ENCODE measurements at places on chromosomes 16 and 17.

GRCh38 chr16:75108792-75109731 lies 7.5 kb downstream of the LDHD start:
- peak; percentile 97 for DNase-seq

- DNase-seq: no peak
Observed at GRCh38 chr17:42833767-42834422, 698 bp downstream of the PSME3 start.

DNA sequence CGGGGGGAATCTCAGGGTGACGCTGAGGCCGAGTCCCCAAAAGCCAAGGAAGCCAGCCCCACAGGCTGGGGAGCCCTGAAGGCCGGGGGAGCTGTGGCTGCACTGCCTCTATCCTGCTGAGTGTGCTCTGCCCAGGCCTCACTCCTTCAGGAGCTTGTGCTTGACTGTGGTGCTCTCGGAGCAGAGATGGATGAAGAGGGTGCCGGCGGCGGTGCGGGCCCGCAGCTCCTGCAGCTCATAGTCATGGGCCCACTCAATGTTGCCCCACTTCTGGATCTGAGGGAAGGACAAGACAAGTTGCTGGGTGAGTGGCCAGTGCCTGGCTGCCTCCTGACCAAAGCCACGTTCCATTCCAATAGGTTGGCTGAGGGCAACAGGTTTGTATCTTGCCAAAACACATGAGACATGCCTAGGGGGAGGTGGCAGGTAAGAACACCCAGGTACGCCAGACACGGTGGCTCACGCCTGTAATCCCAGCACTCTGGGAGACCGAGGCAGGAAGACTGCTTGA lies 20.5 kb downstream of the ATPAF2 start:
- no peak for DNase-seq

DNA sequence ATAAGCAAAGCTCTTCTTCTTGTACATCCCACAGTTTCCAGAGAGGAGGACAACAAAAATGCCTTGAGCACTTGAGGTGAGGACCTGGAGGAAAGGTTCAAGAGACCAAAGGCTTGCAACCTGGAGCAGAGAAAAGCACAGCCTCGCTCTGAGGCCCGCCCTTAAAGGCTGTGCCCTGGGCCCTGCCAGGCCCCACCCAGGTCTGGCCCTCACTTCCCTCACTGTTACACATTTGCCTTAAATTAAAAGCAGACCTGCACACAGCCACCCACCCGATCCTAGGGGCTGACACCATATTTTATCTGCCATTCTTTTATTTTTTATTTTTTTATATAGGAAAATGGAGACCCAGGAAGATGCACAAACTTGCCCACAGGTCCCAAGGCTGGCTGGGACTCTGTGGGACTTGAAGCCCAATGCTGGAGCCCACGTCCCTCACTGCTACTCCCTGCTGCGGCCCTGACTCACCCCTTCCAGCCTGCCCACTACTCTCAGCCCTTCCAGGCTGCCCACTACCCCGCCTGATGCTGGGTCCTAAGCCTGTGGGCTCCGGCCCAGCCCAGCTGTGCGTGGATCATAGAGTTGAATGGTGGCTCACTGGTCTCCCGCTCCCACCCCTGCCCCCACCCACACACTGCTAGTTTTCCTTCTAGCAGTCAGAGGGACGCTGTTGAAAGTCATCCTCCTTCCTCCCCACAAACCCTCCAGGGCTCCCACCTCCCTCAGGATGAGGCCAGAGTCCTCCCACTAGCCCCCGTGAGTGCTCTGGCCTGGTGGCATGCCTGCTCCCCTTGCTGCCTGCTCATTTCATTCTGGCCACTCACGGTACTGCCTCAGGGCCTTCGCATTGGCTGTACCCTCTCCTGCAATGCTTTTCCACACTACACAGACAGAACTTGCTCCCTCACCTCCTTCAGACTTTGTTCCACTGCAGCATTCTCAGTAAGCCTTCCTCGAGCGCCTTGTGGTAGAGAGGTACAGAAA lies 77.6 kb upstream of the MED9 start:
- DNase-seq: no peak

DNA sequence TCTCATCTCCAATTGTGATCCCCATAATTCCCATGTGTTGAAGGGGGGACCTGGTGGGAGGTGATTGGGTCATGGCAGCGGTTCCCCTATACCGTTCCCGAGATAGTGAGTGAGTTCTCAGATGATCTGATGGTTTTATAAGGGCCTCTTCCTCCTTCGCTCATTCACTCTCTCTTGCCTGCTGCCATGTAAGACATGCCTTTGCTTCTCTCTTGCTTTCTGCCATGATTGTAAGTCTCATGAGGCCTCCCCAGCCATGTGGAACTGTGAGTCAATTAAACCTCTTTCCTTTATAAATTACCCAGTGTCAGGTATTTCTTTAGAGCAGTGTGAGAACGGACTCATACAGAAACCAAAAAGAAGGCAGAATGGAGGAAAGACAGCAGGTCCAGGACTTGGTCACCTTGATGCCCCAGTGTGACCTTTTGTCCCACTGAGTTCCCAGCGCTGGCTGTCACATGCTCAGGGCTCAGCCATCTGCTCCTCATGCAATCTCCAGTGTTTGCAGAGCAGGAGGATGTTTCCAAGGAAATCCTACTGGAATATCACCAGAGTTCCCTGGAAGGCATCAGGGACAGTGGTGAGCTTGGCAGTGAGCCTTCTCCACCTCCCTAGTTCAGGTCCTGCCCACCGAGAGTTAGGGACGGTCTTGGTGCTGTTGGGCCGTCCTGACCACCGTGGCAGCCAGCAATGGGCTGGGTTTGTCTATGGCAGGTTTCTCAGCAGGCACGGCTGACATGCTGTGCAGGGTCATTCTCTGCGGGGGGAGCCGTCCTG lies 96.7 kb downstream of the SEC14L1 start:
- DNase-seq: no peak

- DNase-seq: no peak
Observed at GRCh38 chr16:10752843-10753523, 9.3 kb downstream of the NUBP1 start.

- DNase-seq: no peak
Observed at GRCh38 chr17:73770849-73771229, 126.6 kb upstream of the SDK2 start.

GRCh38 chr16:54540525-54541180 lies 254.1 kb upstream of the IRX3 start:
- no peak for DNase-seq

GRCh38 chr16:5036228-5037156 lies 2.8 kb upstream of the NAGPA start:
- no peak for DNase-seq

DNA sequence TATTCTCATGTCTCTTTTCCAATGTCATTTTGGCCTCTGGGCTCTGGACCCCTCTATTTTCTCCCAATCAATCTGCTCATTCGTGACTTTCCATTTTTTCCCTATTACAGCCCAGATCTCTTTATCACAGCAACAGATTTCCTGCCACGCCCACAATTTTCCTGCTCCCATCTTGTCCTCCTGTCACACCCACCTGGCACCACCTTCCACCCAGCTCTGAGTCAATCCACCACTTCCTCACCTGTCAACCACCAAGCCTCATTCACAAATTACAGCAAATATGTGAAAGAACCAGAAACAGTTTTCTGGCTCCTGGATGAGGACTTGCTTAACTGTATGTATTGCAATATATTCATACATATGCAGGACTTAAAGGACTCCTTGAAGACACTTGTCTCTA lies 311.3 kb downstream of the GRIN2A start:
- no peak for DNase-seq

DNA sequence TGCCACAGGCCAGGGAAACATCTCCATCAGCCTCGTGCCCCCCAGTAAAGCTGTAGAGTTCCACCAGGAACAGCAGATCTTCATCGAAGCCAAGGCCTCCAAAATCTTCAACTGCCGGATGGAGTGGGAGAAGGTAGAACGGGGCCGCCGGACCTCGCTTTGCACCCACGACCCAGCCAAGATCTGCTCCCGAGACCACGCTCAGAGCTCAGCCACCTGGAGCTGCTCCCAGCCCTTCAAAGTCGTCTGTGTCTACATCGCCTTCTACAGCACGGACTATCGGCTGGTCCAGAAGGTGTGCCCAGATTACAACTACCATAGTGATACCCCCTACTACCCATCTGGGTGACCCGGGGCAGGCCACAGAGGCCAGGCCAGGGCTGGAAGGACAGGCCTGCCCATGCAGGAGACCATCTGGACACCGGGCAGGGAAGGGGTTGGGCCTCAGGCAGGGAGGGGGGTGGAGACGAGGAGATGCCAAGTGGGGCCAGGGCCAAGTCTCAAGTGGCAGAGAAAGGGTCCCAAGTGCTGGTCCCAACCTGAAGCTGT lies 3.4 kb downstream of the NXPH3 start:
- no peak for DNase-seq
